WERI-Rb-1 (cell line): ENCODE measurements at places on chromosomes 3 and 15.

DNA sequence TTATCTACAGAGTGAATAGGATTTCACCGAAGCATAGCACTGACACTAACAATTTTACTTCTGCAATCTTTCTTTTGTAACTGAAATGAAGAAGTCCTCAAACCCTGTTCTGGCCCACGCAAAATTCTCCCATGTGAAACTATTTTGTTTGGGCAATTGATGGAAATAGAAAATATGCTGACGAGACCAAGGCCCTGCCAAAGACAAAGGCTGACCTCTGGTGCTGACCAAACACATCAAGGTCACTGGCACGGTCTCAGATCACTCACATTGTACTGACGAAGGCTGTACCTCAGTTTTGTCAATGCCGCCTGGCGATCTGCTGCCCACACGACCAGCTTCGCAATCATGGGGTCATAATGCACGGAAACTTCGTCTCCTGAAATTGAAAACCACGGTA, 58.4 kb upstream of the DCUN1D1 start:
- DNase-seq, result no peak

GRCh38 chr3:124504332-124505059, 225.8 kb upstream of the UMPS start:
- DNase-seq, result no peak

DNA sequence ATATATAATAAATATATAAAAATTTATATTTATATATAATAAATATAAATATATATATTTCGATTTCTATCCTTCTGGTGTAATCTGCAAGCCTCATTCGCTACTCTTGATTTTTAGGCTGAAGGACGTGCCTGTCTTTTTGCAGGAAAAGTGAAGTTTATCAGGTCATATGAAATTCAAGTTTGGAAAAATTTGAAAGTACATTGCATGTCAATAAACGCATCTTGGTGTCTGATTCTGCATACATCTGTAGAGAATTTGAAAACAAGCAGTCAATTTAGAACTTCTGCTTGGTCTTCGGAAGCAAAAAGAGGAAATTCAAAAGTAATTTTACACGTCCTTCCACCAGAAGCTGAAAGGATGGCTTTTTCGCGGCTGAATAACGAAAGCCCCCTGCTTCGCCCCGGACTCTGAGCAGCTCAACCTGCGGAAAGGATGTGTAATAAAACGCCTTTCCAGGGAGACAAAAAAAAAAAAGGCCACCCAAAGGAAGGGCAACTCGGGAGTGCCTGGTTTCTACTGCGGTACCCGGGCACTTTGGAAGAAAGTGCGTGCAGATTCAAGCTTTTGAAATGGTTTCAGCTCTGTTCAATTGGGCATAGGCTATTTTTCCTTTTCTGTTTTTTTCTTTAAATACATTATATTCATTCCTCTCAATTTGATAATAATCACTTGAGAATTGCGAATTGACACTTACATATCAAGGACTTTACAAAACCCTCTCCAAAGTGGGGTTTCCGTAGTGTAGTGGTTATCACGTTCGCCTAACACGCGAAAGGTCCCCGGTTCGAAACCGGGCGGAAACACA, 1.5 kb upstream of the MYNN start:
- peak; percentile 61 for DNase-seq

- no peak for DNase-seq
These were observed 21.9 kb downstream of the MKRN2 start for GRCh38 chr3:12578742-12579141.

- DNase-seq, result no peak
These were observed 142.4 kb downstream of the ANXA2 start for GRCh38 chr15:60255390-60255789.

GRCh38 chr3:85360742-85361387, 402.1 kb downstream of the CADM2 start:
- DNase-seq, result peak; percentile 74

DNA sequence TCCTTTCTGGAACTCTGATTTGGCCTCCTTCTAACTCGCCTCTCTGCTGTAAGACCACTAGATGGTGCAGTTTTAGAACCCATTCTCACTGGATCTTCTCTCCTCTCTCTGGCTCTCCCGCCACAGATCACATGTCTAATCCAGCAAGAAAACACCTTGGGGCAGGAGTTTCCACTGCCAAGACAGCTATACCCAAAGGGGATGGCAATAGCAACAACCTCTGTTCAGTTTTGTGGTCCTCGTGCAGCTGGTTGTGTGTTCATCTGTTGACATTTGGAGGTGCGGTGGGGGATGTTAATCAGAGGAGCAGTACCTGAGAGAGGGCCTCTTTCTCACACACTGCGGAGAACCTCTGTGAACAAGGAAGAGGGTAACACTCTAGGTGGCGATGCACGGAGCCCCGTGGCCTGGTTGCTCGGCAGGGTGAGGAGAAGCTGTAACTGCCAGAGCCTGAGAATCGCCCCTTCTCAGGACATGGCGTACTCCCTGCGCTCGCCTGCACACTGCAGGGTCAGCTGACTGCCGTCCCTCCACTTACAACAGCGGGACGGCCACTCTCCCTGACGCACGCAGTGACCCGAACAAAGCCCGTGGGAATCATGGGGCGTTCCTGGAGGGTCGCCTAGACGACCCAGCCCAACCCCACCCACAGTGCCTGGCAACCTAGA, at the start of gene TEX55:
Gene TEX55 (plus strand): TSS at position 666 of the 668 bp plus-strand sequence. CDS start 25 bp downstream, outside the sequence.
- peak; percentile 43 for DNase-seq

DNA sequence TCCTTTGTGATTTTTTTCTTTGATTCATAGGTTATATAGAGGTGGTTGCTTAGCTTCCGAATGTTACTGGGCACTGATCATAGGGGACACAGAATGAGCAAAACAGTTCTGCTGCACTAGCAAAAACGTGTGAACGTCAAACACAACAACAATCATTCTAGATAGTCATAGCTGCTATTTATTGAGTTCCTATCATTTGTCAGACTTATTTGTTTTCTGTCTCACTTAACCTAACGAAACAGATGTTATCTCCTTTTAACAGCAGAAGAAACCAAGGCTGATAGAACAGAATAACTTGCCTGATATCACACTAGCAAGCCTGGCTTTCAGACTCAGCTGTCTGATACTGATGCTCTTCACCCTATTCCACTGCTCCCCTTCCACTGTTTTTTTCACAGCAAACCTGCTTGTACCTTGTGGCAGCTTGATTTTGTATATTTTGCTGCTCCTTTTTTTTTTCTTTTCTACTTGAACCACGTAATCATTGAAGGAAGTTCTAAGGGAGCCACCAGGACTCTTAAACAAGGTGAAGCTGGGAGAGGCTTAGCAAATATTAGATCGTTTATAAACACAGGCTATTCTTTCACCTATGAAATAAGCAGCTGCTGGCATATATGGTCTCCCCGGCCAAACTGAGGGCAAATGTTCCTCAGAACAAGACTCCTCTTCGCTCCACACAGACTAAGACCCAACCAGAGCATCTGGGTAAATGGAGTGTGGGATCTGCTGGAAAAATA, 78.8 kb downstream of the MCF2L2 start:
- no peak for DNase-seq

DNA sequence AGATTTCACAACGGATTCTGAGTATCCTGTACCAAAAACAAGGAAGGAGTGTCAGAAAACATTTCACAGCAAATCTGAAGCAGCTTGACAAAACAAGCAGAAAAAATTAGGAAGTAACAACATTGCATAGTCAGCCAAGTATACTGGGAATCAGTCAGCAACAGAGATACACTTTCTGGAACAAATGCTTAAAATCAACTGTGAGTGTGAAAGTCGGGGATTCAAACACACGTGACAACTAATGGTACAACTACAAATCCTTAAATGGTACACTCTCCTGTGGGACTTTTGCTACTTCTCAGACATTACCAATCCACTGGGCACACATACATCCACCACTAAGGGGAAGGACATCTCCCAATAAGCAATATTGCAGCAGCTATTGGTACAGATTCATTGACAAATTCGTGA, 296.6 kb upstream of the MME start:
- DNase-seq, result no peak

DNA sequence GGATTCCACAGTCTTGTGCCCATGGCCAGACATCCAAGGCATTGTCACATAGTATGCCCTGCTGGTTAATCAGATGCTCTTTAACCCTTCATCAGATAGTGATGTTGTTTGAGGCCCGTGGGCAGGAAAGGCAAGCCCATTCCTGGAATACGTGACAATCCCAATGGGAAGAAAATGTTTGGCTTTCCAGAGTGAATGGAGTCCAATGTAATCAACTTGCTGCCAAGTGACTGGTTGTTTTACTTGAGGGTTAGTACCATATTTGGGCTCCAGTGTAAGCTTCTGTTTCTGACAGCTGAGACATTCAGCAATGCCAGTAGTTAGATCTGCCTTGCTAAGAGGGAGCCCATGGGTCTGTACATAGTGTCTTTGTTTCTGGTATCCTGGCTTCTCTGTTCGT, 31.3 kb downstream of the RPL39L start:
- DNase-seq, result no peak

- DNase-seq, result no peak
These were observed 23.1 kb downstream of the XXYLT1 start for GRCh38 chr3:195247863-195248189.

GRCh38 chr3:184552296-184552695, 9.3 kb upstream of the EPHB3 start:
- no peak for DNase-seq
